Activated CD8-positive, alpha-beta memory T cell treated with anti-CD3 and anti-CD28 coated beads for 1 hour (primary cell): ENCODE measurements at places on chromosomes 13 and 19.

GRCh38 chr19:34990578-34991192, 9.4 kb upstream of the GRAMD1A start:
- no peak for DNase-seq

DNA sequence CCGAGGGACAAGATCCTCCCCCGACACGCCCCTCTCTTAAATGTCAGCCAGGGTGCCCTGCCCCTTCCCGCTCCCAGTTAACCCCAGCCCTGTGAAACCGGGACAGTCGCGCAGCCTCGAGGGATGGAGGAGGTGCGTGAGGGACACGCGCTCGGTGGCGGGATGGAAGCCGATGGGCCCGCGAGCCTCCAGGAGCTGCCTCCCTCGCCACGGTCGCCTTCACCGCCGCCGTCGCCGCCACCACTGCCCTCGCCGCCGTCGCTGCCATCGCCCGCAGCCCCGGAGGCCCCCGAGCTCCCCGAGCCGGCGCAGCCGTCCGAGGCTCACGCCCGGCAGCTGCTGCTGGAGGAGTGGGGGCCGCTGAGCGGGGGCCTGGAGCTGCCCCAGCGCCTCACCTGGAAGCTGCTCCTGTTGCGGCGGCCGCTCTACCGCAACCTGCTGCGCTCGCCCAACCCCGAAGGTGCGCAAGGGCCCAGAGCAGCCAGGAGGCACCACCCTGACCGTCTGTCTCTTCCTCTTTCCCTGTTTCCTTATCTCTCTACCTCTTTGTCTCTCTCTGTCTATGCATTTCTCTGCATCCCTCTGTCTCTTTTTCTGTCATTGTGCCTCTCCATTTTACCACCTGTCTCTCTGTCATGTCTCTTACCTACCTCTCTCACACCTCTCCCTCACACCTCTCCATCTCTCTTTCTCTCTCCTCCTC, at the start of gene NCCRP1:
TSS of gene NCCRP1 (plus strand) at position 105 of the 703 bp plus-strand sequence. CDS start at position 124, 19 bp downstream.
- DNase-seq: no peak

DNA sequence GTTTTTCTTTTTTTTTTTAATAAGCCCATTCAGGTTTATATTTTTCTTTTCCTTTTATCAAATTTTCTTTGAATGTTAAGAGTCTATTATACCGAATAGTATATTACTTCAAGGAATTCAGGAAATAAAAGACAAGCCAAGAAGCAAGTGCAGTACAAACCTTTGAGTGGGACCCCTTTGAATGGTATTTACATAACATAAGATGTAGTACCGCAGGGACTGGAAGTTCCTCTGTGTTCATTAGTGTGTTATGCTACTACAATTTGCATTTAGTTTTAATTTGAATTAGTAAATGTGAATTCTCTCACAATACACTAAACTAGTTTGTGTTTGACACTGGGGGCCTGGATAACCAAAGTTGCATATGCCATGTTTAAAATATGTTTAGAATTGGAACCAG, 339.5 kb downstream of the DCT start:
- DNase-seq: no peak

DNA sequence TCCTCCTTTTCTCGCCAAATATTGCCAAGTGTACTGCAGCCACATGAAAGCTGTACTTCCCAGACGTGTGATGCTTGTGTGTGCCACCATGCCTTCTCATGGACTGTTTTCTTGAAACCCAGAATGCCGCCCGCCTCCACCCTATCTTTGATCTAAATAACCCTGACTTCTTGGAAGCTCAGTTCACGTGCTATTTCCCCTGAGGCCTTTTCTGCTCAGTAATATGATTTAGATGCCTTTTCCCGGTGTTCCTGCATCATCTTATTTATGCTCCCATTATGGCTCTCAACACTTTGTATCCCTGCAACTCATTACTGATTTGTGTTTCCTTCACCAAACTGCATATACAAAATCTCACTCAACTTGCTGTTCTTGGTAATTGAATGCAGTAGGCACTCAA, 116.1 kb downstream of the USP12 start:
- no peak for DNase-seq

DNA sequence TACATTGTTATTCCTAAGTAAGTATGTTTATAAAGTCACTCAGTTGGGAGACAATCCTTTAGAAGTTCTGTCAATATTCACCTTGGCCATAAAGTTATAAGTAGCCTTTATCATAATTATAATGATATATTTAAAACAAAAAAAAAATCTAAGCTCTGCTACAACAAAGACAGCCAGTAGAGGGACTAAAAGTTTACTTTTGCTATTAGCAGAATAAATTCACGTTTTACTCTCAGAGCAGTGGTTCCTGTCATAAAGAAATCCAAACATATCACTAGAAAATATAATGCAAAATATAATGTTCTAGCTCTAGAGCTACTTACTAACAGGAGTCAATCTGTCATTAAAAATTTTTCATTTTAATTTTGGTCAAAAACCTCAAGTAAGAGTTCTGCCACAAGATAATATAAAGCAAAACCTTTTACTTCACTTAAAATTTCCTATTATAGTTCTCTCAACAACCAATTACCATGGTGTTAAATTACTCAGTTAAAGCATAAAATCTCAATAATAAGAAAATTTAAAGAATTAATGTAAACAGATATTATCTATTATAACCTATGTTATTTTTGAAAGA, 17.7 kb downstream of the INTS6 start:
- DNase-seq: no peak

DNA sequence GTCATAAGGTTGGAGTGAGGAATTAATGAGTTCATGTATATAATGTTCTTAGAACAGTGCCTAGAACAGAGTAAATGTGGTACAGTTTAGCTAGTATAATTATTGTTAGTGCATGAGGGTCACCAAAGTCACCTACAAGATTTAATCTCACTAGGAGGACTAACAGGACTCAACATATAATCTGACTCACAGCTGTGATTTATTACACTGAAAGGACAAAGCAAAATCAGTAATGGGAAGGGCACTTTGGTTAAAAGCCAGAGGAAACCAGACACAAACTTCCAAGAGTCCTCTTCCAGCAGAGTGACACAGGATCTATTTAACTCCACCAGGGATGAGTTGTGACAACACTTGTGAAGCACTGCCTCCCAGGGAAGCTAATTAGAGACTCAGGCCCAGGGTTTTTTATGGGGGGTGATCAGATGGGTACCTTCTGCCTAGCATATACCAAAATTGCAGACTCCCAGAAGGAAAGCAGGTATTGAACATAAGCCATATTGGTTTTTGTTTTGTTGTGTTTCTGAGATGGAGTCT, 341.2 kb upstream of the DACH1 start:
- no peak for DNase-seq
